ENCODE measurements at places on chromosomes 12 and 14. TPM values are rescaled to one million over a fixed set of nuclear protein-coding genes. Genes with fewer than 3 reads are reported as not detected.

- DNase-seq, result no peak
Observed at GRCh38 chr14:93045965-93046704, 69.6 kb downstream of the ITPK1 start.

- DNase-seq, result no peak
Observed at GRCh38 chr14:87049950-87050349, 943.0 kb downstream of the GALC start.

GRCh38 chr12:62625228-62625627 is 158.6 kb downstream of the MON2 start:
- no peak for DNase-seq

DNA sequence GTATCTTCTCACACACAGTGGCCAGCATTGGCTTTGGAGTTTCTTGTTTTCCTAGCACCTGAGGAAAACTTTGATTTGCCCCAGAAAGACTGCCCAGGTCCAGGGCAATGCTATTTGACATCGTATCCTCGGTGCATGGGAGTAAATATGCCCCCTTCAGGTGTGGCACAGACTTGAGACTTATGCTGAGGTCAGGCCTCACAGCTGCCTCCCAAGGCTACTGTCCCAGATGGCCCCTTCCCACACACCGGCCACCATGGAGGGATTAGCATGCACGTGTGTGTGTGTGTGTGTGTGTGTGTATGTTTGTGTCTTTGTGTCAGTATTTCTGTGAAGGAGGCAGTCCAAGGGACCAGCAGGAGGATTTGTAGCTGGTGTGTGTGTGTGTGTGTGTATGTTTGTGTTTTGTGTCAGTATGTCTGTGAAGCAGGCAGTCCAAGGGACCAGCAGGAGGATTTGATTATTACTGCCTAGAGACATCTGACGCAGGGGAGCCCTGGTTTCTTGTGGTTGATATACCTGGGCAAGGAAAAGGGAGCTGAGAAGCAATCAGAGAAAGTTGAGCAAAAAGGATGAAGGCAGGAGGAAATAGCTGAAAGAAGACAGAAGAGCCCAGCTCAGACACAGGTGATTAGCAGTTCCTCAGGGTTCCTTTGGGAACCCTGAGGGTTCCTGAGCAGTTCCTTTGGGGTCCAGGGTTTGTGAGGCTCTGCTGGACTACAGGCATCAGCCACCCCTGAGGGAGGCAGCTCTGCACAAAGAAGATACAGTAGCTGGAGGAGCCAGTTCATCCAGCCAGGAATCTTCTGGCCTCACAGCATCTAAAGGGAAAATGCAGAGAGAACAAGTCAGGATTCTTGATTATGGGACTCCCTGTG is 42.2 kb downstream of the COX16 start:
- DNase-seq, result no peak

DNA sequence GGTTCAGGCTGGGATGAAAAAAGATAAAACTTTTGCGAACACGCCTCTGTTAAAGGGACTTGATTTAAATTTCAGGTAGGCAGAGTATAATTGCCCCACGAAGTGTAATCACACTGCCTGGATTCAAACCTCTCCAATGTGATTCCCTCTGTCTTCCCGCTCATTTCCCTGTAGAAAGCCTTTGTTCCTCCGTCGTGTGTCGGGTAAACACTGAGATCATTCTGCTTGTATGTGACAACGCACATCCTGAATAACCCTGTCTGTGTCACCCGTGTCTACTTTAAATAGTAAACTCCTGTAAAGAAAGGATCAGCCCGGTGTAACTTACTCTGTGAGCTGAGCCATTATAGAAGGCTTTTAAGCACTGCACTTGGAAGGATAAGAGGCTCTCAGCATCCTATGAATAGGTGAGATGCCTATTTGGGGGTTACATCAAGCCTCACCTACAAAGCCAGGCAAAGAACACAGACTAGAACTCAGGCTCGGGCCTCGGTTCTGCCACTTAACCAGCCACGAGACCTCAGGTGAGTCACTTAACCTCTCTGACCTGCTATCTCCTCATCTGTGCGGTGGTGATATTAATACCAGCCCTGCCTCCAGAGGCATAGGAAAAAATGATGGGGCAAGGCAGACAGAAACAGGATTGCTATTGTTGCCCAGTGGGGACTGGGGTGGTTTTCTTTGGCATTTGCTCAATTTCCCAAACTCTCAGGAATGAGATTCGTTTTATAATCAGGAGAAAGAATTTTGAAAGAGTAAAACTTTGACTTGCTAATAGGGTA is 74.2 kb downstream of the RBM19 start:
- no peak for DNase-seq

The DHRS7 gene
- total RNA-seq, result 47.4 TPM

The CNTN1 gene
- 385 TPM for total RNA-seq

The CAPZA3 gene
- not detected for total RNA-seq

The OTUB2 gene
- 5.6 TPM for total RNA-seq
